ENCODE measurements at places on chromosomes 7 and 10.

DNA sequence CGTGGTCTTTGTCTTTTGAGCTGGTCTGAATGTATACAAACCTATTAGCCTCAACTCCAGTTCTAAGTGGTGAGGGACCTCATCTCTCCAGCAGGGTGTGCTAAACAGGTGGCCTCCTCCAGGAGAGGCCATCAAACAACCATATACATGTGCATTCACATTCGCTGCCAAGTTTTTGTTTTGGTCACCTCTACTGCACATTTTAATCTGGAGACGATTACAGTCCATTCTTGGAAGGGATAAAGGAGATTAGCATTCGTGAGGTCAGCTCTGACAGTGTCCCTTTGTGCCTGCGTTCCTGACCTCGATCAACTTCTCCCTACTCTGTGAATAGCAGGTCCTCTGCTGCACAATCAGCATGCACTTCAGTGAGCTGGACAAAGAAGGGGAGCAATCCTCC is 60.8 kb downstream of the RHOBTB1 start:
- no peak overlapping the region for H3K4me3 ChIP-seq
- no peaks in the 10 kb centered on the region for H3K36me3 ChIP-seq
- H3K27me3 ChIP-seq = no peaks in the 10 kb centered on the region
- no peak for DNase-seq

DNA sequence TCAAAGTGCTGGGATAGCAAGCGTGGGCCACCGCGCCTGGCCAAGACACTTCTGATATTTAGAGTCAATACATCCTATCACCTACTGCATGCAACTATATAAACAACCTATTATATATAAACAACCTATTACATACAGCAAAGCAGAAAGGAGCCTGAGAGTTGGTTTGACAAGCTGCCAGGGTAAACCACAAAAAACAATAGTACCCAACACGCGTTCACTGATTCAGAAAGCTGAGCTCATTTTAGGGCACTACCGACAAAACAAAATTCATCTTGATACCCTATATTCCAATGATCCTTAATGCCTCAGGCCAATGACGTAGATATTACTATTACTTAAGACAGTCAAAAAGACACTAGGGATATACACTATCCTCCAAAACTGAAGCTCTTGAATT is 16.2 kb downstream of the MALSU1 start:
- H3K4me3 ChIP-seq = no peak overlapping the region
- no peaks in the 10 kb centered on the region for H3K4me1 ChIP-seq
- no peaks in the 10 kb centered on the region for H3K27me3 ChIP-seq
- H3K27ac ChIP-seq = no peak overlapping the region
- H3K36me3 ChIP-seq = no peaks in the 10 kb centered on the region
- DNase-seq = no peak

GRCh38 chr10:104502907-104503306 is 138.2 kb upstream of the SORCS3 start:
- H3K4me3 ChIP-seq = no peak overlapping the region
- no peaks in the 10 kb centered on the region for H3K36me3 ChIP-seq
- no peaks in the 10 kb centered on the region for H3K4me1 ChIP-seq
- no peak overlapping the region for H3K27ac ChIP-seq

- H3K27ac ChIP-seq = no peak overlapping the region
- H3K4me1 ChIP-seq = peaks cover 16% of the 10 kb centered on the region
- H3K4me3 ChIP-seq = no peak overlapping the region
- no peaks in the 10 kb centered on the region for H3K27me3 ChIP-seq
Measured at GRCh38 chr10:14362104-14362503, 31.4 kb upstream of the FRMD4A start.

DNA sequence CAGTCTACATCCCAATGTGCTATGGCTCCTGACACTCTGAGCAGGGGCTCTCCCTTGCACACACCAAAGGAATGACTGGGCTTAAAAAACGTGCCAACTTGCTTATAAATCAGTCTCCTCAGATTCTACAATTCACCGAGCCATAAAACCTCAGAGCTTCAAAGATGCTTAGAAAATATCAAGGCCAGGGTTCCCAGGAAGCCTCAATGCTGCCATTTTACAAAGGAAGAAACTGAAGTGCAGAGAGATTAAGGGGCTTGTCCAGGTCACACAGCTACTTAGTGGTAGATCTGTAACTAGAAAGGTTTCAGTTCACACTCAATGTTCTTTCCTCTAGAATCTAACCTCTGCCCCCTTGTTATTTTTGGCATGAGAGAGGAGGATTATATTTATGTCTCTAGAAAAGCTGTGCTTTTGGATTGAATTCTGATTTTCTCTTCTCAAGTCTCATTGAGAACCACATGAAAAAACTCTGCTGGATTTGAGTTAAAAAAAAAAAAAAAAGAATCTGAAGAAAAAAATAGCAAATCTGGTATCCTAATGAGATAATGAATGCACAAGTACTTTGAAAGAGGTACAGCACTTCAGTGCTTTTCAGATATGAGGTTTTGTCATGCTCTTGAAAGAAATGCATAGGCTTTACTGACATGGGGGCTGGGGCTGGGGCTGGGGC is 22.3 kb upstream of the TSPAN33 start:
- H3K4me3 ChIP-seq = no peak overlapping the region
- H3K27ac ChIP-seq = no peak overlapping the region
- H3K36me3 ChIP-seq = no peaks in the 10 kb centered on the region
- no peaks in the 10 kb centered on the region for H3K4me1 ChIP-seq

GRCh38 chr7:134855442-134855841 is 76.0 kb downstream of the CALD1 start:
- H3K27me3 ChIP-seq = no peaks in the 10 kb centered on the region
- peak overlapping the region; percentile 75 for H3K27ac ChIP-seq
- no peak overlapping the region for H3K4me3 ChIP-seq
- H3K36me3 ChIP-seq = no peaks in the 10 kb centered on the region
- peaks cover 81% of the 10 kb centered on the region for H3K4me1 ChIP-seq

DNA sequence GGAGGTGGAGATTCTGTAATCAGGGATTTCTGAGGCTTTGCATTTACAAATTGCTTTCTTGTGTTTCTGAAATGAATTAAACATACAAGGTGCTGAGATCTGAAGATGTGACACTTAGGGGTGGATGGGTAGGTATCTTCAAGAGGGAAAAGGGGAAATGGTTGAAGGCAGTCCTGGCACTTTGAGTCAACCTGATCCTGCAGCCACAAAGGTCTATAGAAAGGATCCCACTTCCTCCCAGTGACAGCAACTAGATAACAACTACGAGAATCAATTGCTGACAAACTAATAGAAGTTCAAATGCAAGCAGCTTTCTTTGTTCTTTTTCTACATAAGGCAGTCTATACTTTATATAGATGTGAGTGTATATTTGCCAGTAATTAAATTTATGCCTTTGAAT is 553.3 kb downstream of the MDFIC start:
- H3K27ac ChIP-seq = no peak overlapping the region
- H3K27me3 ChIP-seq = no peaks in the 10 kb centered on the region
- H3K4me3 ChIP-seq = no peak overlapping the region
- no peak for DNase-seq

DNA sequence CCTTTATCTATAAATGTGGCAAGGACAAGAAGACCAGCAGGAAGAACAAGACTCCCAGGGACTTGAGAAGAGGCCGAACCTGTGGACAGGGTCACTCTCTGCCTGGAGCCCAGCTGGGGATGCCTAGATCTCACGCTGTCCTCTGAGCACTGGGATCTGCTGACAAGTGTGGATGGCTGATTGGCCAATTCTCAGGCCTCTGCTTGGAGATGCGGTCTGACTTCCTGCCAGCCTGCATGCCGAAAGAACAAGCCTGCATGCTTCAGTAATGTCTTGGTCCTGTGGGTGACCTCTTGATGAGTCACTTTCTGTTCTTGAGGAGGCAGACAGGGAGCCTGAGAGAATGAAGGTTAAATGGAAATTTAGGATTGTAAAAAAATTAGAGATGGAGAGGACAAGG is 84.7 kb downstream of the TMEM178B start:
- H3K4me1 ChIP-seq = no peaks in the 10 kb centered on the region
- H3K27ac ChIP-seq = no peak overlapping the region
- no peaks in the 10 kb centered on the region for H3K27me3 ChIP-seq
- no peak for DNase-seq

GRCh38 chr10:47230482-47230881 is 69.5 kb upstream of the GDF10 start:
- no peak overlapping the region for H3K27ac ChIP-seq
- H3K27me3 ChIP-seq = no peaks in the 10 kb centered on the region
- no peaks in the 10 kb centered on the region for H3K36me3 ChIP-seq

DNA sequence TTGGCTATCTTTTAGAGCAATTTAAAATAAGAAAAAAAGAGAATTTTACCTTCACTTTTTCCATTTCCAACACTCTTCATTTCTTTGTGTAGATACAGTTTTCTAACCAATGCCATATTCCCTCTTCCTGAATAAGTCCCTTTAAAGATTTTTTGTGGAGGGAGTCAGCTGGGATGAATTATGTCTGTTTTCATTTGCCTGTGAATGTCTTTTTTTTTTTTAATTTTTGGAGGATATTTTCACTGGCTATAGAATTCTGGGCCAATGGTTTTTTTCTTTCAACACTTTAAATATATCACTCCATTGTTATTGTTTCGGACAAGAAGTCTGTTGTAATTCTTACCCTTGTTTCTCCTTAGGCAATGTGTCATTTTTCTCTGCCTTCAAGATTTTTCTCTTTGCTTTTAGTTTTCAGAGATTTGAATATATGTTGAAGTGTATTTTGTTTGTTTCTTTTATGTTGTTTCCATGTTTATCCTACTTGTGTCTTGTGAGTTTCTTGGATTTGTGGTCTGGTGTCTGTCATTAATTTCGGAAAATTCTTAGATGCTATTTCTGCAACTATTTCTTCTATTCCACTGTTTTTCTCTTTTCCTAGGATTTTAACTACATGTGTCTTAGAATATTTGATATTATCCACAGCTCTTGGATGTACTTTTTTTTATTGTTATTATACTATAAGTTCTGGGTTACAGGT is 20.0 kb upstream of the CXCL12 start:
- H3K4me3 ChIP-seq = no peak overlapping the region
- no peaks in the 10 kb centered on the region for H3K27me3 ChIP-seq
- H3K36me3 ChIP-seq = no peaks in the 10 kb centered on the region

GRCh38 chr10:123999261-123999660 is 94.1 kb downstream of the CHST15 start:
- DNase-seq = no peak
- H3K27me3 ChIP-seq = no peaks in the 10 kb centered on the region
- no peaks in the 10 kb centered on the region for H3K36me3 ChIP-seq
- peaks cover 30% of the 10 kb centered on the region for H3K4me1 ChIP-seq
- no peak overlapping the region for H3K4me3 ChIP-seq
- H3K27ac ChIP-seq = no peak overlapping the region

DNA sequence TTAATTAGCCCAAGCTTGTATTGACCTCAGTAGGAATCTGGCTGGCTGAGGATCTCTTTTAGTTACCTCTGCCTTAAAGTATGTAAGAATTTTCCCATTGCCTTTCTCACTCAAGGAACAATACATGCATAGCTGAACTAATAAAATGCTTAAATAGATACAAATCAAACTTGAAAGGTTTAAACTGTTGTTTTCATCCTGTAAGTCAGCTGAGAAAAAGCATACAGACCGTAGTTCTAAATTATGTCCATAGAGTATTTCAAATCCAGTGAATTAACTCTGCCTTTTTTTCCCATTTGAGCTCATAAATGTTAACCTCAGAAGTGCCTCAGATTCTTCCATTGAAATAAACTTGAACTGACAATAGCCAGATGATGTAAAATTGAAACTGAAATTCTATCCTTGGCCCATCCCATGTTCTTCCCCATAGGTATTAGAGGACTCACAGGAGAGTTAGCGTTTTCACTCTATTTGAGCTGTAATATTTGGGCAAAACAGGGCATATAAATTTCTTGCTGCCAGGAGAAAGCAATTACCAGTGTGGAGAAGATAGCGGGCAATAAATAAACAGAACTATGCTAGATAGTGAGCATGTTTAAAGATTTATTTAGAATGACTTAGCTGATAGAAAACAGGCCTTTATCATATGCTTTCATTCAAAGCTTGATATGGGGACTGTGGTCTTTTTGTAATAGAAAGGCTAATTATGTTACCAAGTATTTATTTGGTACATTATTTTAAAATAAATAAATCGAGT is 163.7 kb downstream of the WNT2 start:
- H3K27me3 ChIP-seq = no peaks in the 10 kb centered on the region
- H3K4me1 ChIP-seq = no peaks in the 10 kb centered on the region
- no peaks in the 10 kb centered on the region for H3K36me3 ChIP-seq
- H3K27ac ChIP-seq = no peak overlapping the region
- no peak overlapping the region for H3K4me3 ChIP-seq

GRCh38 chr7:5077740-5078139 is 32.1 kb downstream of the RBAK start:
- no peak overlapping the region for H3K4me3 ChIP-seq
- H3K27me3 ChIP-seq = no peaks in the 10 kb centered on the region
- DNase-seq = no peak

DNA sequence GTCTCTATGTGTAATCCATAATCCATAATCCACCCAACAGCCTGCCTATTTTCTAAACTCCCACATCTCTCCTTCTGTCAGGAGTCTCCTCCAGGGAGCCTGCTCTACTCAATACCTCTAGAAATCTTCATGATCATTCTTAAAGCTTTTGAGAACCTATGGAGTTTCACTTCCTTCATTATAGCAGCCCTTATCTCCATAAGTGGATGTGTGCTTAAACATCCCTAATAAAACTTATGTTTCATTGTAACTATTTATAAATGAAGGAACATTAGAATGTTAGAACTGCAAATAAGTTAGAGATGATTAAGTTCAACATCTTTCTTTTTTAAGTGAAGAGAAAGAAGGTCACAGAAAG is 8.5 kb downstream of the CPED1 start:
- no peak overlapping the region for H3K4me3 ChIP-seq
- no peak for DNase-seq
- H3K27ac ChIP-seq = peak overlapping the region; percentile 37

DNA sequence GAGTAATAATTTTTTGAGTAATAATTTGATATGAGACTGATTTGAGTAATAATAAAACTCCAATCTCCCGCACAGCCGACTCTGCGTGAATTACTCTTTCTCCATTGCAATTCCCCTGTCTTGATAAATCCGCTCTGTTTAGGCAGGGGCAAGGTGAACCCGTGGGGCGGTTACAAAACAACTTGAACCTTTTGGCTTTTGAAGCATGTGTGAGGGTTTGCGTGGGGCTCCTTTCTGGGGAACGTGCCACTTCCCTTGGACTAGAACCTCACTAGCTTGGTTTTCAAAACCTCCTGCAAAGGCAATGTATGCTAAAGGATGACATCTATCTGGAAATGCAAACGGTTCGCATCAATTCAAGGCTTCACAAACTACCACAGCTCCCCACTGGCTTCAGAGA is 1.5 kb downstream of the CRPPA start:
- H3K4me1 ChIP-seq = peaks cover 23% of the 10 kb centered on the region
- no peaks in the 10 kb centered on the region for H3K27me3 ChIP-seq
- H3K4me3 ChIP-seq = peak overlapping the region; percentile 66
- H3K36me3 ChIP-seq = no peaks in the 10 kb centered on the region

GRCh38 chr10:112956631-112957350 is 6.7 kb downstream of the TCF7L2 start:
- no peaks in the 10 kb centered on the region for H3K27me3 ChIP-seq
- no peak overlapping the region for H3K4me3 ChIP-seq
- H3K36me3 ChIP-seq = no peaks in the 10 kb centered on the region
- peaks cover 19% of the 10 kb centered on the region for H3K4me1 ChIP-seq
- H3K27ac ChIP-seq = no peak overlapping the region
- no peak for DNase-seq
